ENCODE measurements at places on chromosomes 6 and 20.

- DNase-seq: no peak
These were observed 21.2 kb upstream of the BNIP5 start for GRCh38 chr6:36357872-36358225.

GRCh38 chr6:1885576-1886011 lies 275.9 kb downstream of the FOXC1 start:
- DNase-seq: no peak

GRCh38 chr20:33563788-33564187 lies 73.9 kb downstream of the CBFA2T2 start:
- no peak for DNase-seq

DNA sequence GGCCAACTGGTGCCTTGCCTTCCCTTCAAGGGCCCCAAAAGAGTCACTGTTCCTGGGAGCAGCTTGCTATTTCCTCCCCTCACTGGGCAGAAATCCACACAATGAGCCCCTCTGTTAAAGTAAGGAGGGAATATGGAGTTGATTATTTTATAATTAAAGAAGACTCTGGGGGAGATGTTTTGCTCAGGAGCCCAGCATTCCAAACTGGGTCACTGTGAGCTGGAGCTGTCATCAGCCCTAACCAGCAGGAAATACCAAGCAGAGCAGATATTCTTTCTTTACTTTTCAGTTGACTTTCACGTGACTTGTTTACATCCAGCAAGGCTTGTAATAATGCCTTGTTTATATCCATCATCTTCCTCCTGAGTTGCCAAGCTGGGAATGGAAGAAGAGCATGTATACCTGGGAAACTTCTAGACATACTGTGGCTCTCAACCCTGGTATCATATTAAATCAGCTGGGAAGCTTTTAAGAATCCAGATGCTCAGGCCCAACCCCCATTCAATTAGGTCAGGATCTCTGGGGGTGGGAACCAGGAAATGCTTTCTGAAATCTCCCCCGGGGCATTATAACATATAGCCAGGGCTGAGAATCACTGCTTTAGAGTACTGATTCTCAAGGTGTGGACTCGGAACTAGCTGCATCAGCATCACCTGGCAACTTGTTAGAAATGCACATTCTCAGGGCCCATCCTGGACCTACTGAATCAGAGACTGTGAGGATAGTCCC lies 175.6 kb upstream of the MYLIP start:
- DNase-seq: no peak

DNA sequence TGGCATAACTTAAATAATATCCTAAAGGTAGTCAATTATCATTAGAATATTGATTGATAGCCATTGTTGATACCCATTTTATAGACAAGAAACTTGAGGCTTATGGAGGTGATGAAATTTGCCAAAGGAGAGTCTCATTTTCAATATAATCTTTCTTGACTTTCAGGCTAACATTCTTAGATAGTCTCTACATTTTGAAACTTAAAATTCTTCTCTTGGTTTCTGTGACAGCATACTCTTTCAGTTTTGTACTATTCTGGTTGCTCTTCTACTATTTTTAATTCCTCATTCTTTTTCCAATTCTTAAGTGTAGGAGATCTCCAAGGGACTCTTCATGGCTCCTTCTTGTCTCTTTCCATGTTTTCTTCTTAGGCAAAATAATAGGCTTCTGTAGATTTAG lies 3.7 kb upstream of the SH3BGRL2 start:
- DNase-seq: no peak

GRCh38 chr20:3782597-3782996 lies 1.3 kb upstream of the SPEF1 start:
- no peak for DNase-seq

- no peak for DNase-seq
These were observed 239.2 kb downstream of the KCNQ5 start for GRCh38 chr6:72861059-72861458.

DNA sequence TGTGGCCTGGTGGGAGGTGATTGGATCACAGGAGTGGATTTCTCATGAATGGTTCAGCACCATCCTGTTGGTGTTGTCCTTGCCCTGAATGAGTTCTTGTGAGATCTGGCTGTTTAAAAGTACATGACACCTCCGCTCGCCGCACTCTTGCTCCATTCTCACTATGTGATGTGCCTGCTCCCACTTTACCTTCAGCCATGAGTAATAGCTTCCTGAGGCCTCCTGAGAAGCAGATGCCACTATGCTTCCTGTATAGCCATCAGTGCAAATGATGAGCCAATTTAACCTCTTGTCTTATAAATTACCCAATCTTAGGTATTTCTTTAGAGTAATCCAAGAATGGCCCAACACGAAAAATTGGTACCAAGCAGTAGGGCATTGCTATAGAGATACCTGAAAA lies 34.5 kb downstream of the KIF16B start:
- DNase-seq: no peak

GRCh38 chr20:8709627-8710026 lies 359.3 kb upstream of the PLCB4 start:
- no peak for DNase-seq

DNA sequence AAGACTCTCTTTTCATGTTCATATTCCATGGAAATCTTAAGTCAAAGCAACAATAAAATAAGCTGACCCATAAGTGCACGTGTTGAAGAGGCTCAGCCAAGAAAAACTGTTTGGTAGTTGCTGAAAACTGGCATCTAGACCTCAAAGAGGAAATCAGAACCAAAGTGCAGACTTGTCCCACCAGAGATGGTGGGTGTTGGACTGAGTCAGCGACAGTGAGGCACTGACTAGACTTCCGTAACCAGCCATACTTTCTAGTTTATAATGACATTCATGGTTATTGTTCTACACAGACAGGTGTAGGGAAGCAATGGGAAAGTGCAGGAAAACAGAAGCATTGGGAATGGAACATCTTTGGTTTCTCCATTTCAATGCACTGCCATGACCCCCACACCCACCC lies 175.7 kb upstream of the AGPAT4 start:
- DNase-seq: no peak

DNA sequence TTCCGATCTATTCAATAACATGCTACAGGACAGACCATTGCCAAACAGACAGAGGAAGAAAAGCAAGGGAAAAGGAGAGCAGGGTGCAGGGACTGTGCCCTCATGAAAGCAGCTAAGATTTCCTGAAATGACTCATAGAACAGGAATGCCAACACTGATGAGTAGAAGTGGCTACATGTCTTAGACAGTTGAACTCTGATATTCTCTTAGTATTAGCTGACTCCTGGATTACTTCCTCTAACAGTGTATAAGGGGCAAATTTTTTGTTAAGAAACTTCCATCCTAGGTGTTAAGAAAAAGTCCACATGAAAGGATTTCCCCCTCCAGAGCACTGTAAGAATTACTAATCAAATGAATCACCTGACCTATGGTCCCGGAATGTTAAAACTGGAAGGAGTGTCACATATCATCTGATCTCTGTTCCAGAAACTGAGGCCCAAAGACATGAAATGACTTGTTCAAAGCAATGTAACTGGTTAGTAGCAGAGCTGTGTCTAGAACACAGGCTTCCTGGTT lies 224.9 kb downstream of the IBTK start:
- DNase-seq: no peak

DNA sequence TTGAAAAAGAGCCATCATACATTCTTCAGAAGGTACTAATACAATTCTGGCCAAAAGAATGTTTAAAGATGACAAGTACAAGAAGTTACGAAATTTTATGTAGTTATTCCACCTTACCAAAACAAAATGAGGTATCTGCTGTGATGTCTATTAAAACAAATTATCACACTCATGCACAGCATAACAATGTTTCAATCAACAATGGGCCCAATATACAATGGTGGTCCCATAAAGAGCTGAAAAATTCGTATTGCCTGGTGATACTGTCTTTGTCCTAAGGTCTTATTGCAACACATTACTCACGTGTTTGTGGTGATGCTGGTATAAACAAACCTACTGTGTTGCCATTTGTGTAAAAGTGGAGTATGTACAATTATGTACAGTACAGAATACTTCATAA lies 3.6 kb upstream of the NUP153 start:
- DNase-seq: no peak

DNA sequence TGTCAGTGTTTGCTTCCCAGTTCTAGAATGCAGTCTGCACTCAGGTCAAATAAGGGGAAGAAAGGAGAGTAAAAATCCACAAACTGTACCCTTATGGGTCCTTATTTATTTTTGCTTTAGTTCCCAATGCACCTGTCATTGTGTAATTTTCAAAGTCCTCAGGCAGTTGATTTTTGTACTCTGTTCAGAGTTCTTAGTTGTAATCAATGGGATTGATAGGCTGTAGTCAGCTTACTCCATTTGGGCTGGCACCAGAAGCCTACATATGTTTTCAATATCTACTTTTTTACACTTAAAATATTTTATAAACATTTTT lies 18.6 kb downstream of the AIG1 start:
- no peak for DNase-seq

- no peak for DNase-seq
These were observed 20.8 kb upstream of the FAM83D start for GRCh38 chr20:38905375-38905774.

- no peak for DNase-seq
These were observed 53.9 kb downstream of the PREX1 start for GRCh38 chr20:48773837-48774418.

GRCh38 chr6:157614026-157614568 lies 208.9 kb upstream of the SNX9 start:
- DNase-seq: no peak

DNA sequence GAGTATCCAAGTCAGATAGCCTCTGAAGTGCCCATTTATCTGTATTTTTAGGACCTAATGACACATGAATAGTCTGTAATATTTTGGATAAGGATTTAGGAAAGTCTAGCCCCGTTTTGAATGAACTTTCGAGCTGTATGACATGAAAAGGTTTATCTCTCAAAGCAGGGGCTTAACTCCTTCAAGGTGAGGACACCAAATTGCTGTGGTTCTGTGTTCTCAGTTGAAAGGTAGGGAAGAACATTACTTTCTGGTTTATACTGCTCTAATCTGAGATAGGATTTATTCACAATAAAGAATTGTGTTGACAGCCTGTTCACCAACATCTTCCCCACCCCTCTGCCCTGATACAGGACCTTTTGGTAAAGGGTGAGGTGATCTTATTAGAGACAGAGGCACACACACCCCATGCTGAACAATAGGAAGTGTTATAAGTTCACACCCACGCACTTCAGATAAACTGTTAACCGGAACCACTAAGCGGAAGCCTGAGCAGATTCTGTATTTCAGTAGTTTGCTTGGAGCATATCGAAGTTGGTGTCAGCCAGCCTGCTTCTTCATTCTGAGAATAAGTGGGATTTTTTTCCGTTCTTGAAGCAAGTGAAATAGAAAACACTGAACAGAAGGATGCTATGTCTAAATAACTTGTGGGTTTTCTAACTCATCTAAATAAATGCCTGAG lies 223.3 kb downstream of the TMEM242 start:
- DNase-seq: no peak

- DNase-seq: no peak
These were observed 156.6 kb downstream of the OTOR start for GRCh38 chr20:16904751-16905150.

- no peak for DNase-seq
These were observed 188.9 kb downstream of the TTLL2 start for GRCh38 chr6:167513778-167514177.

All from mesothelial cell of epicardium (in vitro differentiated cells).